ENCODE measurements at places on chromosomes 5 and 9. TPM values are rescaled to one million over a fixed set of nuclear protein-coding genes. Genes with fewer than 3 reads are reported as not detected.

DNA sequence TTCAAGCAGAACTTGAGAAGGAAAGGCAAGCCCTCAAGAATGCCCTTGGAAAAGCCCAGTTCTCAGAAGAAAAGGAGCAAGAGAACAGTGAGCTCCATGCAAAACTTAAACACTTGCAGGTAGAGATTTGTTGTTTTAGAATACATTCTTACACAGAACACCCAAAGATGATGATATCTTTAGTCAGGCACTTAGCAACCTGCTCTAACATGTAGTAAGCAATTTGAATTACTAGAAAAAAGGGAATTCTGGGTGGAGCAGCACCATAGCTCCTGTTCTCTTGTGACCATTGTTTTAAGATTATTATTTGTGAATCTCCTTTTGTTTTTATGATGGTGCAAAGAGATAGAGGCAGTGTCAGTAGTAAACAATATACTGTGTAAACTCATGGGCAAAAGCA, 63.1 kb downstream of the RAB14 start:
- no peak for DNase-seq

The ANKRD31 gene
- total RNA-seq = 0.21 TPM

- no peak for DNase-seq
Observed at GRCh38 chr9:98162613-98163012, 29.8 kb downstream of the CORO2A start.

The ADAMTS16 gene
- total RNA-seq = 1.5 TPM

GRCh38 chr9:78858266-78858665, 561.3 kb downstream of the PSAT1 start:
- DNase-seq = no peak

The WHRN gene
- 13.2 TPM for total RNA-seq

The C5orf52 gene
- not detected for total RNA-seq

DNA sequence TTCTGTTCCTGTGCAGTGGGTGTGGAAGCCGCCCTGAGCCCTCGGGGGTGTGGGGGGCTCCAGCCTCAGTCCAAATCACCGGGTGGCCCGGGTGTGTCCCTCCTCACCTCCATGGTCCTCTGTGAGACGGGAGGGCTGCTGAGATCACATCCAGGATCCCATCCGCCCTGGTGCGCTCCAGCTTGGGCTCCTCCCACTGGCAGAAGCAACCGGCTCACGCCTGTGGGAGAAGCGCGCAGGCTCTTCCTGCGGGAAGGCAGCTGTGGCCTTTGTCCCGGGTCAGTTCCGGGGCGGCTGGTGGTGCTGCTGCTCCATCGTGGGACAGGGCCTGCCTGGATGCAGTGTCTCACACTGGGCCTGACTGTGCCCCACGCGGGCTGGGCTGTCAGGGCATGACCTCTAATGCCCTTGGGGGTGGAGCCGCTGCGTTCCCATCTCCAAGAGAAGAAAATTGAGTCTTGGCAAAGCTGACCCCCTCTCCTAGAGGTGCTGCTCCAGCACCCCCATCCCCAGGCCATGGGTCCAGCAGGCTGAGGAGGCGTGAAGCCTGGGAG, 18.5 kb downstream of the OLFM1 start:
- no peak for DNase-seq

DNA sequence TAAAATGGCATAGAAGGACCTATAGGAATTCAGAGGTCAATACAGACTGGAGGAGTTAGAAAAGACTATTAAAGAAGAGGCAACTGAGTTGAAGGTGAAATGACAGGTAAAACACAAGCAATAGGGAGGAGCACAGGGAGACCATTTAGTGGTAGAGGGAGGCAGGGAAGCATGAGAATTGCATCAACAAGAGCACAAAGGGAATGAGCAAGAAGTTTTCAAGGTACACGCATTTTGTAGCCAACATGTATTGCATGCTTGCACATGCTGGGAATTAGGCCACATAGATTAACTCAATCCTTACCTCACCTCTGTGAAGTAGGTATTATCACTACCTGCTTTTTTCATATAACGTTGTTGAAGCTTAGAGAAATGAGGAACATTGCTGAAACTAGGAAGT, 42.3 kb downstream of the PLPP1 start:
- no peak for DNase-seq

- peak; percentile 55 for DNase-seq
Observed at GRCh38 chr9:89603767-89604665, 796 bp upstream of the GADD45G start.

DNA sequence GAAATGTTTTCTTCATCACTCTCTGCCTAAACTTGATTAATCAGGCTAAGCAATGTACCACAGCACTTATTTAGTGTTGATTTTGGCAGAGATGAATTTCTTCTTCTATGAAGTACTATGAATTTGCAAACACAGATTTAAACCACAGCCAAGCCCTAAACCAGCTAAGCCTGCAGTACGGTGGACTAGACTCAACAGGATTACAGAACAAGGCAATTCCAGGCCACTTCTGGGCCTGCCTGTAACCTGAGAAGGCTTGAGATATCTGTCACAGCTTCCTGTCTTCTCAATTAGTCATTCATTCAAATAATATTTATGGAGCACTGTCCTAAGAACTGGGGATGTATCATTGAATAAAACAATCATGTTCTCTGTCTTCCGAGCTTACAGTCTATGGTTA, 32.4 kb upstream of the CAST start:
- DNase-seq = no peak

The ARHGEF37 gene
- 72.5 TPM for total RNA-seq

DNA sequence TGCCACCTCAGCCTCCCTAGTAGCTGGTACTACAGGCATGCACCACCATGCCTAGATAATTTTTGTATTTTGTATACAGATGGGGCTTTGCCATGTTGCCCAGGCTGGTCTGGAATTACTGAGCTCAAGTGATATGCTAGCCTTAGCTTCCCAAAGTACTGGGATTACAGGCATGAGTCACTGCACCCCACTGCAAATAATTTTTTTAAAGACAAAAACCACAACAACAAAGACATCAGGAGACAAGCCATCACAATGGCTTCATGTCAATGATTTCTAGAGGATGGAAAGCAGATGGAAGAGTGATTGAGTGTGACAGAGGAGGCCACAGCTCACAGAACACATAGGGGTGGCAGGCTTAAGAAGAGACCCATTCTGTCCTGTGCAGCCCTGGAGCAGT, 97.9 kb upstream of the PCSK1 start:
- no peak for DNase-seq
